ENCODE measurements at places on chromosomes 5 and 9.

DNA sequence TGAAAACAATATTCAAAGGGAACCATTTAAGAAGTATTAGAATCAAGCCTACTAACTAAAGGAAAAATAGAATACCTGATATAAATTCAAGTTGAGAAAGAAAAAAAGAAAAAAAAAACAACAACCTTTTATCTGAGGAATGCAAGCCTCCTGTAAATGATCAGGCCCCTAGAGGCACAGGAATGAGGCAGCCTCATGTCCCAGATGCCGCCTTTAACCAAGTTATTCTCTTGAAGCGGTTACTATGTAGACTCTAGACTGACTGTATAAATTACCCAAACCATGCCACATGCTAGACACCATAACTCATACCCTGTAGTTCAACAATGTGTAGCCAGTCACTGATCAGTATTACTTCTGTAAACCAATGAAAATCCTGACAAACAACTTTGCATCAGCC lies 929.6 kb downstream of the TAF11L14 start:
- no peak overlapping the region for H3K4me3 ChIP-seq
- H3K27ac ChIP-seq = no peak overlapping the region
- no peaks in the 10 kb centered on the region for H3K36me3 ChIP-seq
- no peaks in the 10 kb centered on the region for H3K27me3 ChIP-seq

DNA sequence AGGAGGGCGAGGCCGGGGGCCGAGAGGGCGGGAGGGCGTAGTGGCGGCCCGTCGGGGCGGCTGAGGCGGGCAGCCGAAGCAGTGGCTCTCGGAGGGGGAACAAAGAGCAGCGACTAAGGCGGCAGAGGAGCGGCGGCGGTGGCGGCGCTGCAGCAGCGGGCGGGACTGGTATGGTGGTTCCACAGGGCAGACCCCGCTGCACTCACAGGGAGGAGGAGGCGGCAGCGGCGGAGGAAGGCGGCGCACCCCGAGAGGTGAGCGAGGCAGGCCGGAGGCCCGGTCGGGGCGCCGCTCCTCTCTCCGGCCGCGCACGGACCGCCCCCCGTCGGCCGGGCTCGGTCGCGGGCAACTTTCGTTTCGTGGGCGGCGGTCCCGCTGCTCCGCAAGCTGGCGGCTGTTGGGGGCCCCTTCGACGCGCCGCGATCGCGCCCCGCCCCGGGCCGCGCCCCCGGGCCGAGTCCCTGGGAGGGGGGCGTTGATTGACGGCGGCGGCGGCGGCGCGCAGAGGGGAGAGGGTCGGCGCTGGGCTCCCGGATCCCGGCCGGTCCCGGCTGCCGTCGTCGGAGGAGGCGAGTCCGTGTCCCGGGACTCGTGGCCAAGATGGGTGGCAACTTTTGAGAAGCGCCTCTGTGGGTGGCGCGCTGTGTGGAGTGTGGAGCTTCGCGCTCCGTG lies 467 bp downstream of the CNOT6 start:
- no peaks in the 10 kb centered on the region for H3K36me3 ChIP-seq
- DNase-seq = peak; percentile 74
- H3K27me3 ChIP-seq = no peaks in the 10 kb centered on the region
- H3K27ac ChIP-seq = peak overlapping the region; percentile 96
- H3K4me1 ChIP-seq = peaks cover 17% of the 10 kb centered on the region
- peak overlapping the region; percentile 95 for H3K4me3 ChIP-seq

DNA sequence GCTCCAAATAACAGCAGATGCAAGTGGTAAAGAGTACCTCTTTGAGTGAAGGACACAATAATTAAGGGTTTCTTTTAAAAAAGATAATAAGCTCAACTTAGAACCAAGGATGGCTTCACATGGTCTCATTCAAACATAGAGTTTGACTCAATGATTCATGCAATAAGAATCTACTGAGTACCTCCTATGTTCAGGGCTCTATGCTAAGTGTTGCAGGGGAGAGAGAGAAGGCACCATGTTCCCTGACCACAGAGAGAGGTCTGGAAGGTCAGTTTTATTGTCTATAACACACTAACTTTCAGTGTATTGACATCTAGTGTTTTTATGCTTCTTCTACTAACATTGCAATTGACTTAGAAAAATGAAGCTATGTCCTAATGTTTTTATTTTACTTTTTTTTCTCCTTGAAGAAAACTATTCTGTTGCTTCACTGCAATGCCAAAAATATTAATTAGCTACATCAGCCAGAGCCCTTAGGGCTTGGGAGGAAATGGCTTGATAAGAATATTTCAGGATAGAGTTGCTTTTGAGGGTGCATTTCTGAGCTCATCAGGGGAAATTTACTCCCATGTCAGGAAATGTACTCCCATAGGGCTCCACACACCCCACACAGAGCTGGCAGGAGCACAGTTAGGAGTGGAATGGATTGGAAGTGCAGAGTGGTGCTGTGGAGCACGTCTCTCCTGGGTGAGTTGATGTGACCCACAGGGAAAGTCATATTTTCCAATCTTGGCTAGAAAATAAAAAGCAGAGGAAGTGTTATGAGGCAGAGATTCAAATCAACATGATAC lies 106.6 kb downstream of the PDE8B start:
- DNase-seq = no peak
- H3K4me3 ChIP-seq = no peak overlapping the region
- H3K36me3 ChIP-seq = no peaks in the 10 kb centered on the region
- no peak overlapping the region for H3K27ac ChIP-seq
- no peaks in the 10 kb centered on the region for H3K27me3 ChIP-seq
- H3K4me1 ChIP-seq = peaks cover 5% of the 10 kb centered on the region

- no peaks in the 10 kb centered on the region for H3K4me1 ChIP-seq
- no peak overlapping the region for H3K4me3 ChIP-seq
- H3K27me3 ChIP-seq = no peaks in the 10 kb centered on the region
Measured at GRCh38 chr5:112554101-112554977, 135.3 kb upstream of the EPB41L4A start.

DNA sequence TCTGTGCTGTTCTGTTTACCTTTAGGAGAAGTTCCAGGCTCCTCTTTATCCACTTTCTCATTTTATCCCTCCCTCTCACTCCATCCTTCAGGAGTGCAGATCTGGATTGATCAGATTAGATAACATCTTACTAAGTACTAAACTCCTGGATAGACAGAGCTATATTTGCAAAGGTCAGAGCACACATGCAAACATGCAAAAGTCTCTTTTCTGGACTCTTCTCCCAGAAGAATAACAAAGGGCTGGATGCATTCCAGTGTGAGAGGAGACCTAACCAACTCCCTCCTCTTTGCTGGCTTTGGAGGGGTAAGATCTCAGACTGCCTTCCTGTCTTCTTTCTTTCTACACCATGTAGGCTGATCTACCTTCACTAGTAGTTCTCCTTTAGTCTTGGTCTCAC lies 21.4 kb downstream of the GARNL3 start:
- no peaks in the 10 kb centered on the region for H3K4me1 ChIP-seq
- no peak for DNase-seq
- H3K27ac ChIP-seq = no peak overlapping the region
- no peaks in the 10 kb centered on the region for H3K36me3 ChIP-seq
- H3K4me3 ChIP-seq = no peak overlapping the region

DNA sequence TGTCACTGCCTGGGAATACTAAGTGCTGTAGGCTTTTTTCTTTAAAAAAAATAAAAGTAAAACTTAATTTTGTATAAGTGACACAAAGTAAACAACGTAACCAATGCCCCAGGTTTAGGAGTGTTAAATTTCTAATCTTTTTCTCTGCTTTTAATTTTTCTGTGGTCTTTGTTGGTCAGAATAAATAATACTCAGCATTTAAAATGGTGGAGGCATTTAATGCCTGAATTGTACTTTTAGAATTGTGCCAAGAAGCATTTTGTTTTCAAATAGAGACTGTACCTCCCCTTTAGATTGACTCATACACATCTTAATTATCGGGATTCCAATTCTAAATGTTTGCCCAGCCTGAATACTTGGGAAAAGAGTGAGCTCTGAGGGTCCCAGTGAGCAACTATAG lies 1.6 kb downstream of the DMXL1 start:
- no peak for DNase-seq
- H3K36me3 ChIP-seq = no peaks in the 10 kb centered on the region

DNA sequence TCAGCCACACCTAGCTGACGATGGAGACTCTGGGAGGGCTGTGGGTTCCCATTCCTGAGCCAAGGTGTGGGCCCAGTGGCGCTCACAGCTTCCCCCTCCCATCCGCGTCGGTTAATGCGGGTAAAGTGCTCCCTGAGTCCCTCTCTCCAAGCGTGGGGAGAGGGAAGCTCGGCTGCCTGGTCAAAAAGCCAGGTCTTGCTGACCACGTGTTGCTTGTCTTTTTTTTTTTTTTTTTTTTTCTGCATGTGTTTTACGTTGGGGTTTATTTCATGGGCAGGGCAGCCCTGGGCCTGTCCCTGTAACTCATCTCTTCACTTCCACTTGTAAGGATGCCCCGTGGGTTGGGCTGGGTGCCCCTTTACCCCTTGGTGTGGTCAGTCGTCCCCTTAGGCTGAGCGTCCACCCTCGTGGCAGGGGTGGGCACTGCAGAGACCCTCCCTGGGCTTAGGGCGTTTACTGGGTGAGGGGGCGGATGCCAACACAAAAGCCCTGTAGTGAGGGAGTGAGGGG lies 11.9 kb downstream of the NKD2 start:
- H3K27me3 ChIP-seq = no peaks in the 10 kb centered on the region
- DNase-seq = no peak
- H3K27ac ChIP-seq = no peak overlapping the region
- H3K4me3 ChIP-seq = no peak overlapping the region
- no peaks in the 10 kb centered on the region for H3K36me3 ChIP-seq
- H3K4me1 ChIP-seq = peaks cover 19% of the 10 kb centered on the region

DNA sequence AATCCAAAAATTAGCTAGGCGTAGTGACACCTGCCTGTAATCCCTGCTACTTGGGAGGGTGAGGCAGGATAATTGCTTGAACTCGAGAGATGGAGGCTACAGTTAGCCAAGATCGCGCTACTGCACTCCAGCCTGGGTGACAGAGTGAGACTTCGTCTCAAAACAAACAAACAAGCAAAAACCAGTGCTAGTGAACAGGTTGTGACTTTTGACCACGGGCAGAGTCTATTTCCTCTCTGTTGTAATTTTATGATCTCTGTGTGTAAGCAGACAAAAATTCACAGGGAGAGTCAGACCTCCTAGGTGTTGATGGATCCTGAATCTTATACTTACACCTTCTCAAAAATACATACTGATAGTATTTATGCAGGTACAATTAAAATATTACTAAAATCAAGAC lies 65.8 kb downstream of the SPEF2 start:
- DNase-seq = no peak
- H3K4me3 ChIP-seq = no peak overlapping the region
- no peaks in the 10 kb centered on the region for H3K36me3 ChIP-seq
- H3K27me3 ChIP-seq = no peaks in the 10 kb centered on the region
- no peak overlapping the region for H3K27ac ChIP-seq

- H3K4me1 ChIP-seq = peaks cover 7% of the 10 kb centered on the region
- no peaks in the 10 kb centered on the region for H3K27me3 ChIP-seq
Measured at GRCh38 chr5:43157068-43157467, 35.0 kb upstream of the NIM1K start.

DNA sequence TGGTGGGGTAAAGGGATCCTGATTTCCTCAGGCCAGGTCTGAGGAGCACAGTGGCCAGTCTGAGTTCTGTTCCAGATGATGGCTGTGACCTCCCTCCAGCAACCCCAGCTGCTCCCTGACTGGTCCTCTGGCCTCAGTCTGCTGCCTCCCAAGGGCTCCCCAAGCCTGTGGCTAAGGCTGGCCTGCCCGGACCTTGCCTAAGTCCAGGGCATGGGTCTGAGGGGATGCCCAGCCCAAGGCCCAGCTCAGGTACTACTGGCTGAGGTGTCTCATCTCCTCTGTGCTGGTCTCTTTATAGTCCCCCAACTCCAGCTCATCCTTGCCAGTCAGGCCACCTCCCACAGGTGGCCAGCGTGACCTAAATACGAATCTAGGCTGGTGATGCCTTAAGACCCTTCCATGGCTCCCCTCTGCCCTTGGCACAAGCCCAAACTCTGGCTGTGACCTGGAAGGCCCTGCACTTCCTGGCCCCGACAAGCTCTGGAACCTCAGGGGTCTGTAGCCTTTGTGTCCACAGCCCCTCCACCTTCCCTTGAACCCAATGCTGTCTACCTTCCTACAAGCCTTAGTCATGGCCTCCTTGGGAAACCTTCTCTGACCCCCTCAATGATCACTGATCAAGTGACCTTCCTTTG lies 9.8 kb downstream of the KIF12 start:
- no peaks in the 10 kb centered on the region for H3K27me3 ChIP-seq
- H3K36me3 ChIP-seq = no peaks in the 10 kb centered on the region
- H3K4me3 ChIP-seq = no peak overlapping the region
- DNase-seq = no peak
- no peak overlapping the region for H3K27ac ChIP-seq

DNA sequence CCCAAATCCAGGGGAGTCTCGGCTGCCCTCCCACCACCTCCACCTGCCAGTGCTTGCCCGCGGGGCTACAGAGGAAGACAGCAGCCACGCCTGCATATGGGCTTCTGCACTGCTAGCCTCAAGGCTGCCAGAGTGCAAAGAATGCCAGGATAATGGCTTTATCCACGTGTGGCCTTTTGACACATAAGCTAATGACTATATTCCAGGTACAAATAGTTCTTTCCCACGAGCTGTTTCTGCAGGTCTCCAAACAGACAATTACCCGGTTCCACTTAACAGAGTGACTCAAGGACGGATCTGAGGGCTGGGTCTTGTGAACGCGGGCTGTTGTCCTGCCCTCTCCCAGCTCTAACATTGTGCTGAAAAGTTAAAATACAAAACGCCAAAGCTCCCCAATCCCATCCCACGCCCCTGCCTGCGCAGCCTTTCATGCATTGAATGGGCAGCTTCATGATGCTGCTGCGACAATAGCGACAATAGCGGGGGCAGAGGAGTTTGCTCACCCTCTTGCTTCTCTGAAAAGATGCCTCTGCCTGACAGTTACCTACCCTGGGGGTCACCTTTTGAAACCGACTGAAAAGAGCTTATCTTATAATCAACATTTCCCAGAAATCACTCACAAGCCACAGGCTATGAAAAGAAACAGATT lies 39.1 kb upstream of the MSH3 start:
- peaks cover 33% of the 10 kb centered on the region for H3K4me1 ChIP-seq
- H3K27me3 ChIP-seq = no peaks in the 10 kb centered on the region
- no peaks in the 10 kb centered on the region for H3K36me3 ChIP-seq
- H3K27ac ChIP-seq = peak overlapping the region; percentile 92
- peak; percentile 90 for DNase-seq

DNA sequence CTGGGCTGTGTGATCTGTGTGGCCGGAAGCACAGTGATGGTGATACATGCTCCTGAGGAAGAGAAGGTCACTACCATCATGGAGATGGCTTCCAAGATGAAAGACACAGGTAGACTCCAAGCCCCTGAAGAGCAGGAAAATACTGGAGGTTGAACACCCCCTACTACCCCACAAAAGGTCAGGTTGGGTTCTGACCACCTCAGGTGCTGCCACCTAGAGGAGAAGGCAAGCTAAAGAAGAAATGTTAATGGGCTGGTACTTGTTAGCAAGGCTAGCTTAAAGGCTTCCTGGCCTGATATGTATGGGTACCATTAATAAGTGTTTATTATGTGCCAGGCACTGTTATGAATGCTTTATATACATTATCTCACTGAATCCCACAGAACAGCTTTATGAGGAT lies 11.7 kb downstream of the NIPAL4 start:
- H3K27me3 ChIP-seq = no peaks in the 10 kb centered on the region
- H3K27ac ChIP-seq = no peak overlapping the region
- peak; percentile 59 for DNase-seq
- no peak overlapping the region for H3K4me3 ChIP-seq

DNA sequence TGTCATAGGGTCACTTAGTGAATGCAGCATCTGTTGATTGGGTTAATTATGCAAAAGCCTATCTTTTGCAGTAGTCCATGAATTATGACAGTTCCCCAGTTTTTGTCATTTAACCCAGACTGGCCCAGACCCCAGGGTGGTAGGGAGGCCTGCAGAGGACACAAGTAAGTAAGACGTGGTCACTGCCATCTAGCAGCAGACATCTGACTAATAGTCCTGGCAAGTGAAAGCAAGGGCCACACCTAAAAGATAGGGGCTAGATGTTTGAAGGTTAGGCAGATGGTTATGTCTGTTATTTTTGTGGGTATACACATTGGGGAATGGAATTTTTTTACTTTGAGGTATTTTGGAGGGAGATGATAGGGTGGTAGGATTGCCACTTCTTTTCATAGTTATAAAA lies 48.0 kb downstream of the RAB14 start:
- no peaks in the 10 kb centered on the region for H3K27me3 ChIP-seq
- no peaks in the 10 kb centered on the region for H3K36me3 ChIP-seq

Measured in neural progenitor cell (in vitro differentiated cells).